Pulmonary artery endothelial cell (primary cell): ENCODE measurements at places on chromosomes 4 and X. TPM values are rescaled to one million over a fixed set of nuclear protein-coding genes. Genes with fewer than 3 reads are reported as not detected.

DNA sequence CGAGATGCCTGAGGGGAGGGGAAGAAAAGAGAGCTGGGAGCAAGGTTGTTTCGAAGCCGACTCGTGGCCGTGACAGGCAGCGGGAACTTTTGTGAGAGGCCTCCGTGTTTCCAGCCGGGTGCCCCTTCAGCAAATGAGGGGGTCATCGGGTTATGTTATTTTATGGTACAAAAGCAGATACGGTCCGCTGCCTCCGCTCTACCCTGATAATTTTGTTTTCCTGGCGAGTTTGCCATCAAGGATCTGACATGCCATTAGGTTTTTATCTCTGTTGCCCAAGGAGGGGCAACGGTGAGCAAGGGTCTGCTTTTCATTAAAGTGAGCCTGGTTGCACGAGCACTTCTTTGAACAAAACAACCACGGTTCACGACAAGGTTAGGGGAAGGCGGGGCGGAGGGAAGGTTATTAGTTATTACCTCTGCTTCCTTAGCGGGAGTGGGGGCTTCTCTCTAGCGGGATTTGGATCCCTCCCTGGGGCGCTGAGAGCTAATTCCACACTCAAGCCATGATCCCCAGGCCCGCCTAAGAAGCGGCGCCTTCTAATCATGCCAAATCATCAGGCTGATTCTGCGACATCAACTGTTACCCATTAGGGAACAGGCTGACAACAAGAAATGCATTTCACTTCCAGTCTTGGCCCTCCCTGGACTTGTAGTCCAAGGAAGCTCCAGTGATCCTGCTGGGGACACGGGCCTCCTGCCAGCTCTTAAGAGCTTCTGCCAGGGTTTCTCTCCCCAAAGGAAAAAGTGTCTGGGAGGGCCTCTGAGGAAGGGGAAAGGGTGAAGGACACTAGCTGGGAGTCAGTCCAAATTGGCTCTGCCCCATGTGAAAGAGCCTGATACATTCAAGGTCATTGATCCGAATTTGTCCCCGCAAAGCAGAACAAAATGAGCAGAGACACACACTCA is 617.7 kb downstream of the MID1IP1 start:
- DNase-seq, result no peak

GRCh38 chr4:8227201-8227770 is 28.2 kb downstream of the SH3TC1 start:
- DNase-seq, result no peak

DNA sequence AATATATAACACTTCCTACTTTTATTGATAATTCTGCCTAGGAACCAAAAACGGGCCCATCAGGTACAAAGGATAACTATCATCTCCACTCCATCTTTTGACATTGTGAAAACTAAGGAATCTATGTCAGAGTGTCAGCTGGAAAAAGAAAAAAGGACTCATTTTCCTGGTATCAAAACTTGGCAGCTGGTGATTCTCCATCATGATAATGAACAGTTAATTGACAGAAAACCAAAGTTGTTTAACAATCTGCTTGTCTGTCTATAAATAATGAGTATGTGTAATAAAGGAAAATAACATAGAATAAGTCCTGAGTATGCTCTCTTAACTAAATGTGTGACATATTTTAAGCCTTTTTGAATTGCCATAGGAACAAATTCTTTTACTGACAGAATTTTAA is 31.4 kb downstream of the CXorf58 start:
- DNase-seq, result no peak

GRCh38 chr4:177332119-177332518 is 22.4 kb downstream of the NEIL3 start:
- DNase-seq, result no peak

DNA sequence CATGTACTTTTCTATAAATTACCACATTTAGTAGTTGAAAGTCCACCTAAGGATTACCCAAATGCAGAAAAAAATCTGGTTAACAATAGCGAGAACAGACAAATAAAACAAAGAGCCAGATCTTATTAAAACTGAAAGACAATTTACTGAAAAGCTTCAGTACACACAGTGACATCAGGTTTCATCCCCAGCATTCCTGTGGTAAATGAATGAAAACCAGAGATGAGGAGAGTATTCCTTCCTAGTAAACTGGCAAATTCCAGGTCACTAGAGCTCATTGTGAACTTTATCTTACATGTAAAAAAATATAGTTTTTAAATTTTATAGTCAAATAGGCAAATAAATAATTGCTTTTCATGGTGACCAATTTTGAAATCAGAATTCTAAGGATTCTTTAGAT is 1290.5 kb downstream of the ADGRL3 start:
- no peak for DNase-seq

DNA sequence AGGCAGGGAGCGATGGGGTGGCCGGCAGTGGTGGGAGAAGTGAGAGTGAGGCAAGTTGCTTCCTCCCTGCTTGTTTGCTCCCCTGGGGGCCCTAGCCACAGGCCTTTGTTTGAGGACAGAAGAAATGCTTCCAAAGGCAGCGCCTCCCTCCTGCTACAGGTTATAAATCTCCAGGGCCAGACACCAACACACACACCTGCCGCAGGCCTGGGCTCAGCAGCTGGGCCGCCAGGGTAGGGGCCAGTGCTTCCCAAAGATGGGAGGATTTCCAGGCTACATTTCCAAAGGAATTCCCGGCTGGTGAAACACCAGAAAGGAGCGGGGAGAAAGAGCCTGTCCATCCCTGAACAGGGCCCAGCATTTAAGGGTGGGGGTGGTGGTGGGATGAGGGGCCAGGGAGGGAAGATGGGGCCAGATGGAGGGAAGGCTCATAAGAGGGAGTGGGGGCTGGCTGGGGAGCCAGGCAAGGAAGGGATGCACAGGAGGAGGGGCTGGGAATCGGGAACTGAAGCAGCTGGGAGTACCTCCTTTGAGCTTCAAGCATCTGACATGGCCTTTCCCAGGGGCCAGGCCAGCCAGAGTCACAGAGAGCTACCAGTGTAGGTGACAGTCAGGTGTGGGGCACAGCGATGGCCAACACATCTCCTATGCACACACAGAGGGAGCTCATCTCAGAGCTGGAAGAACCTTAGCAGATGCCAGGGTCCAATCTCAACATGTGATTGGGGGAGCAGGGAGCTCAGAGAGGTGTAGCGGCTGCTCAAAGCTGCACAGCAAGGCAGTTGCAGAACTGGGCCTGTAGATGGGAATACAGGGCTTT is 143.9 kb downstream of the PJA1 start:
- DNase-seq, result no peak

DNA sequence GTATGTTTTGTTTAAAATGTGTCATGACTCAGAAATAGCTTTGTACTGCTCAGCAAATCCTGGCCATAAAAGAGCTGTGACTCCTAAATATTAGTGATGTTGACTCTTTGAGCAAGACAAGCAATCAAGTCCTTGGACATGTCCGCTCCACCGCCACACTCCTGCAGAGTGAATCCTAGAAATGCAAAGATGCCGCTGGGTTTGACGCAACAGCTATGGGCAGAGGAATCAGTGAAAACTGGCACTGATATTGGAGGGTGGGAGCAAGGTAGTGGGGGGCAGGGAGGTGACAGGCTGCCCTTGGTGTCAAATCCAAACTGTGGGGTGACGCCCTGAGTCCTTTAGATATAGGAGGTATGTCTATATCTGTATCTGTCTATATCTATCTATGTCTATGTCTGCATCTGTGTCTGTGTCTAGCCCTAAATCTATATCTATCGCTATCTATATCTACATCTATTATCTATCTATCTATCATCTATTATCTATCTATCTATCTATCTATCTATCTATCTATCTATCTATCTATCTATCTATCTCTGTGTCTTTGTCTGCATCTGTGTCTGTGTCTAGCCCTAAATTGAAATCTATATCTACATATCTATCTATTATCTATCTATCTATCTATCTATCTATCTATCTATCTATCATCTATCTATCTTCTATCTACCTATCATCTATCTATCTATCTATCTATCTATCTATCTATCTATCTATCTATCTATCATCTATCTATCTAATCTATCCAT is 129.7 kb downstream of the CPE start:
- DNase-seq, result no peak

- no peak for DNase-seq
These were observed 130.6 kb upstream of the FAM9C start for GRCh38 chrX:13175056-13175455.

DNA sequence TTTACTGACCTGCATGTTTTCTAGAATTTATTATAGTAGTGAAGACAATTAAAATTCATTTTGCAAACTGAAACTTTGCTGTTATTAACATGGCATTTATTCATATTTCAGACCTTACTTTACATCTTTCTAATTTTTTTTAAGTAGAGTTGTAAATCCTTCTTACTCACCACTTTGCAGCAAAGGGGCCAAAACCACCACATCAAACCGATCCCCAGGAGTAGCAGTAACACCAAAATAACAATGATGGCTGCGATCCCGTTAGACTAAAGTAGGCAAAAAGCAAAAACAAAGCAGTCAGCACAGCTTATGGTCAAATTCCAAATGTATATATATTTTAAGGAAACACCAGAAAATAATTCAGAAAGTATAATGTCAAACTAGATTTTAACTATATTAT is 64.7 kb downstream of the ANTXR2 start:
- DNase-seq, result no peak

The PCYT1B gene
- total RNA-seq, result under 0.01 and 0.11 TPM in 2 replicates

The IL21 gene
- not detected in 2 replicates for total RNA-seq

The KLB gene
- total RNA-seq, result not detected in 2 replicates

The MFAP3L gene
- total RNA-seq, result 0.20 and 0.21 TPM in 2 replicates

The GPR82 gene
- not detected in 2 replicates for total RNA-seq

The NHSL2 gene
- 21.2 and 22.0 TPM in 2 replicates for total RNA-seq

The RNF212 gene
- 0.99 and 1.8 TPM in 2 replicates for total RNA-seq

The NOX1 gene
- total RNA-seq, result not detected in 2 replicates
